Stimulated activated CD4-positive, alpha-beta T cell treated with anti-CD3 and anti-CD28 coated beads, Interleukin-15, amount 100 ng/mL, for 24 hours (primary cell): ENCODE measurements at places on chromosomes 13 and 19.
A peak's percentile ranks its signal among the peaks of the same experiment; 100 is the strongest.

GRCh38 chr13:61415749-61416148 lies at the start of gene PCDH20:
Gene PCDH20 (minus strand): TSS chr13:61415849. CDS start chr13:61415158, 691 bp downstream.
- DNase-seq, result no peak

DNA sequence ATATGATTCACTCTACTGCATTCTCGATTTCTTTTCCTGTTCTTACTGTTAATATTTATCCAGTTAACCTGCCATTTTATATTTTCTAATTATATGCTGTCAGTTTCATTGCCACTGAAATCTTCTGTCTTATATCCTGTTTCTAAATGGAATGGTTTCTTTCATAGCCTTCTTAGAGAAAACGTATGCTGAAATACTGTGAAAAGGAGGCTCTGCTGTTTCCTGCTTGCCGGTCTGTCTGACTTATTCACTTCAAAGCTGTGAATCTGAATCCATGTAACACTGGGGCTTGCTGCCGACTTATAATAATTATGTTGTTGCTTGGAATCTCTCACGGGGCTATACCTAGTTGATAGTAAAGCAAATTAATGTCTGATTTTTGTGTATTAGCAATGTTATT lies 80.0 kb downstream of the GPR12 start:
- DNase-seq, result no peak

- no peak for DNase-seq
Observed at GRCh38 chr19:9620842-9621155, 233 bp downstream of the ZNF561 start.

- no peak for DNase-seq
Observed at GRCh38 chr13:43258771-43259170, 235.4 kb downstream of the DNAJC15 start.

DNA sequence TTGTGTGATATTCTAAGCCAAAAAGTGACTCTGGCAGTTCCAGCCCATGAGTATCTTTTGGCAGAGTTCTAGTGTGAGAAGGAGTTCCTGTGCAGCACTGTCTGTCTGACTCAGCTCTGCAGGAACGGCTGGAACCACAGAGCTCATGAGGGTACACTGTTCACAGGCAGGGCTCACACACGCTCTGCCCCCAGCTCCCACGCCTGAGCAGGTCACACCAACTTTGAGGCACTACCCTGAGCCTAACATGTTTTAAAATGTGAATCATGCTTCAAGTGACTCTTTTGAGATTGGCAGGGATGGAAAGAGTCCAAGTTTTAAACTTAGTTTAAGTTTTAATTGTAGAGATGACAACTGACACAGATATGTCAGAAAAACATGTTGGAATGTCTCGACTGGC lies 1203.3 kb downstream of the UQCRFS1 start:
- no peak for DNase-seq

DNA sequence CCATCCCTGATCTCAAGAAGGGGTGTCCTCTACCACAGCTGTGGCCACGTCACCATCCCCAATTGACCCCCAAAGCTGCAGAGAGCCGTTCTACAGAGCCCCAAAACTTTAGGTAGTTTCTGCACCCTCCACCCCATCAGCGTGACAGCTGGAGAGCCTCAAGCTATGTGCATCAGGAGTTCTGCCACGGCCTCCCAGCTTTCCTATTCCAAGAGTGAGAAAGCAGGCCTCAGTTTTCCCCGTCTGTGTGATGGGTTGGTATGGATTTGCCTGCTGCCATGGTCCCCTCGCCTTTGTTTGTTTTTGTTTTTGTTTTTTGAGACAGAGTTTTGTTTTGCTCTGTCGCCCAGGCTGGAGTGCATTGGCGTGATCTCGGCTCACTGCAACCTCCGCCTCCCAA lies 1.5 kb downstream of the BCL3 start:
- no peak for DNase-seq

DNA sequence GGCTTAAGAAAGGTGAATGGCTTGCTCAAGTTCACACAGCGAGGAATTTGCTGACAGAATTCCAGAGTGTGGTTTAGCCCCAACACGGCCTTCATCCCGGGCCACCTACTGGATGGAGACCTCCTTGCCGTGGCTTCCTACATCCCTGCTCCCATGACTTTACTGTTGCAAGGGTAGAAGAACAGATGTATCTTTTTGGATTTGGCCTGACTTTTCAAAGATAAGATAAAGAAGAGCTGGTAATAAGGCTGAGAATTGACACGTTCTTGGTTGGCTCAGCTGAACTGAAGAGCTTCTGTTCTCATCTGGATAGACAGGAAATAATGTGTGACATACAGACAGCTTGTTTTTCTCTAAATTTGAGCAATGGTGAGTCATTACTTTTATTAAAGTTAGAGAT lies 113.1 kb downstream of the KLF5 start:
- DNase-seq, result no peak

DNA sequence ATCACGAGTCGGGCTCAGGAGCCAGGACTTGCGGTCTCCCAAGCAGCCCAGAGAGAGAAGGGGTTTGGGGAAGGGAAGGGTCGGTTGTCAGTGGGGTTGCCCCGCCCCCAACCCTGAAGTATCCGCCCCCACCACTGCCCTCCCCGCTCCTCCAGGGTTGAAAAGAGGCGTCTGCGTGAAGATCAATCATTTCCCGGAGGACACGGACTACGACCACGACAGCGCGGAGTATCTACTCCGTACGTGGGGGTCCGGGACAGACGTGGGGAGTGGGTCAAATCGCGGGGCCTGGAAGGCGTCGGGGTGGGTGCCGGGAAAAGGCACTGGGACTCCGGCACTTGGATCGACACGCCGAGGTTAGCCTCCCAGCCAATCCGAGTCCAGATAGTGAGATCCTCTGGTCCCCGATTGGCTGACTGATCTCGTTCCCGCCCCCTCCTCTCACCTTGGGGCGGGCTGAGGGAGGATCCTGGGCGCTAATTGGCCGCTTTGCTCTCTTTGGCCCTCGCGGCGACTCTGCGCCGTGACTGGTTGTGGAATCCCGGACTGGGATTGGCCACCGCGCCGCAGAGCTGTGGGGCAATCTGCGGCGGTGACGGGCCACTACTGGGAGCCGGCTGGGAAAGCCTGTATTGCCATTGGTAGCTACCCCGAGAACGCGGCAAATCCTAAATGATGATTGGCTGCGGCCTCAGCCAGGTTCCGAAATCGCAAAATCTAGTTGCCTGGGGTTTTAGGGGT lies 13.3 kb upstream of the CACNG6 start:
- peak; percentile 62 for DNase-seq

DNA sequence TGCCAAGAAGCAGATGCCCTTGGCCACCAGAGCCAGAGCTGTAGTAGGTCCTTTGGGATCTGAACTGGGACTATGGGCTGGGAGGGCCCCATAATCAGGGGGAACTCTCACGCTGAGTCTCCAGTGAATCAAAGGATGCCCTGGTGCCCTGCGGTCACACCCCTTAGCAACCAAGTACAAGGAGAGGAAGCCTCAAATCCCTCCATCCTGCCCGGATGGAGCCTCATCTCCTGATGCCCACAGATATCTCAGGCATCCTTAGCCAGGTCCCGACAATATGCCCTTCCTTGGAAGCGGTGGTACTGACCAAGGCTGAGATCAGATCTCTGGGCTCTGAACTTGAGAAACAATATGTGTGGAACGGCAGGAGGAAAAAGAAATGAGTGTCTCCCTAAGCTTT lies 1.7 kb downstream of the PLEKHA4 start:
- no peak for DNase-seq

DNA sequence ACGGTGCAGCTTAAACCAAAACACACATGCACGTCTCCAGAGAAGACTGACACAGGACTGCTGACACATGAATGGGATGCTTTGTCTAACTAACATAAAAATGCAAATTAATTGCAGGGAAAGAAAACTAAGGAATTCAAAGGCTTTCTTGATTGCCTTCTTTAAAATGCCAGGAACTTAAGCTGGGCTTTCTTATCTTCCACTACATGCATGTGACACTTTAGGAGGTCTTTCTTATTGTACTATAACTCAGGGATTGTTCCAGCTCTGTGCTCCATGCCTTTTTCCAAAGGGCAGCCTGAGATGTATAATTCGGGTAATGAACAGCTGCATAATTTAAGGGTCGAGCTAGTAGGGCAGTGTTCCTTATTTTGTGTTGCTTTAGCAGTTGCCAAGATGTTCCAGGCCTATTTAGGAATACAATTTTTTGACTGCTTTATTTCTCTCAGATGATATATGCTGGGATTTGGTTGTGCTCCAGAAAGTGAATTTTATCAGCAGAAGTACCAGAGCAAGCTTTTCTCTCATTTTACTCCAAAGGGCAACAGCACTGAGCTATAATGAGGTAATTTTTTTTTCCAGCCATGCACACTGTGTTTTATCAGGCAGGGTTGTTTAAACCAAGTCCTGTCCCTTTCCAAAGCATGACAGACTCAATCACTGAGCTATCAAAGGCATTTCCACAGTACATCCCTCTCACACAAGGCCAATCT lies 885.2 kb downstream of the PCDH9 start:
- no peak for DNase-seq

DNA sequence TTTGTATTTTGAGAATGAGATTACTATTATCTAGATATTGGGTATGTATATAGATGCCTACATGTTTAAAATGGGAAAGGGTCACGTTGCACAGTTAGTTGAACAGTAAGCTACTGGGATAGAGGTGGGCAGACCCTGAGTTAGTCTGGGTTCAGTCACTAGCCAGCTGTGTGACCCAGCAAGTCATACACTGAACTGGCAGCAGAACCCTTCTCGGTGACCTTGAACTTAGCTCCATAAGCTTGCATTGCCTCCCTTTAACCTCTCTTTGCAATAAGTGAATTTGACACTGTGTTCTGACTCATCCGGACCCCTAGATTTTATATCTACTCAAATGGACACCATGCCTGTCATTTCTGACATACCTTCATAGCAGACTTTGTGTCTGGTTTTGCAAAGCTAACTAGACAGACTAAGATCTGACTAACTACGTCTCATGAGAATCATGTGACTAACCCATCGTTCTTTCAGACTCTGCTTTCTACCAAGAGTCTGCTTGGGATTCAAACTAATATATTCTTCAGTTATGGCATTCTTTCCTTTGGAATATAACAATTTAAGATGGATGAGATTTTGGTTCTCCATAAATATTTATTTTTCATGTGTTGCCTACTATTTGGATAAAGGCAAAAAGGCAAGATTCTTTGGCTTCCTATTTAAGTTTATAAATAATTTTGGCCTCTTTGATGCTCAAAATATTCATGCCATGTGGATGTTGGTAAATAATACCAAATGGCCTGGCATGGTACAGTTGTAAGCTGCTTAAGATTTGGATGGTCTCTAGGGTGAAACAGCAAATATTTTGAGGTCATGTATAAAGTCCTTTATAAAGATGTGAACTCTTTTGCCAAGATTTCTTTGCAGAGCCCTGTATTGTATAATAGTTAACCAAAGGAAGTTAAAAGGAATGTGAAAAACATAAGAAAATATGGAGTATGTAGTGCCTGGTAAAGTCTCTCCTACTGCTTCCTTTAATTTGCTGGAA lies 159.3 kb downstream of the ITGBL1 start:
- no peak for DNase-seq

DNA sequence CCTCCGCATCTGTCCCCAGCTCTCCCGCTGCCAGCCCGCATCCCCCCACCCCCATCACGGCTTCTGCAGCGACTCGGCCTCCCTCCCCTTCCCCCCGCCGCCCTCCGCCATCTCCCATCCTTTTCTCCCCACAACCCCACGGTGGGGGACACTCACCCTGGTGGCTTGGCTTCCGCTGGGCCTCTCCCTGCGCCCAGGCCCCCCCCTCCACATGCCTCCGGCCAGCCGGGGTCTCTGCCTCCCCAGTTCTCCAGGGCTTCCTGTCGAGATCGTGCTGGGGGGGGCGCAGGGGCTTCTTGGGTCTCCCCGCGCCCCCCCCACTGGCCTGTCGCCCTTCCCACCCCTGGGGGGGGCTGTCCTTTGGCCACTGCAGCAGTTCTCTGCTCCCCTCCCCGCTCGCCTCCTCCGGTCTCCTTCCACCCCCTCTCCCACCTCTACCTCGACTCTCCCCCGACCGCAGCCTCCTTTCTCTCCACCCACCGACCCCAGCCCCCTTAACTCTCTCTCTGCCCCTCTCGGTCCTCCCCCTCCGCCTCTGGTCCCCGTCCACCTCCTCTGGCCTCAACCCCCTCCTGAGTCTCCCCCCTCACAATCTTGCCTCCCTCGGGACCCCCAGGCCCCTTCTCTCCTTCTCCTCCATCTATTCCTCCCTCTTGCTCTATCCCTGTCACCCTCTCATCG lies 17.1 kb downstream of the LRRC4B start:
- DNase-seq, result no peak

- DNase-seq, result no peak
Observed at GRCh38 chr13:42997381-42997780, 5.3 kb upstream of the EPSTI1 start.

- no peak for DNase-seq
Observed at GRCh38 chr19:13937479-13938300, 527 bp downstream of the PODNL1 start.

- no peak for DNase-seq
Observed at GRCh38 chr13:110518571-110518970, 43.0 kb downstream of the RAB20 start.

DNA sequence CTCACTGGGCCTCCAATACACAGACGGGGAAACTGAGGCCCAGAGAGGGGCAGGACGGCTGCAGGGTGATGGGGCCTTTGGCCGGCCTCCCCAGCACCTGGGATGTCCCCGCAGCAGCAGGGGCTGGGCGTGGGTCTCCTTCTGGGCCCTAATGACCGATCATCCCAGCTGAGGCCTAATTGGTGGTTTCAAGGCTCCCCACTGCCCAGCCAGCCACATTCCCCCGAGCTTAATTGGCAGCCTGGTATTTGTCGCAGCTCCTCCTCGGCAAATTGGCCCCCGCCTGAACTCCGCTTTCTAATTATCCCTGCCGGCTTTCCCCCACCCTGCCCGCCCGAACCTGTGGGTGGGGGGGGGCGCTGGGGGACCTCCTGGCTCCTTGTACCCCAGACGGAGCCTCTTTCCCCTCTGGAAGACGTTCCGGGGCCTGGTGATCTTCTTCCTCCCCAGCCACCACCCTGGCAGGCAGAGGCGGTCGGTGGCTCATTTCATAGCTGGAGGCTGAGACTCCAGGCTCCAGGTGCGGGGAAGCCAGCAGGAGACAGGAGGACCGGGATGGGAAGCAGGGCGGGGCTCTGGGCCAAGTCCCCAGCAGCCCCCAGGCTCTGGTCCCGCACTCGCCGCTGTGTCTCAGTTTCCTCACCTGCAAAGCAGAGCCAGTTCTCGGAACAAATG lies 27.2 kb upstream of the WDR18 start:
- DNase-seq, result no peak

DNA sequence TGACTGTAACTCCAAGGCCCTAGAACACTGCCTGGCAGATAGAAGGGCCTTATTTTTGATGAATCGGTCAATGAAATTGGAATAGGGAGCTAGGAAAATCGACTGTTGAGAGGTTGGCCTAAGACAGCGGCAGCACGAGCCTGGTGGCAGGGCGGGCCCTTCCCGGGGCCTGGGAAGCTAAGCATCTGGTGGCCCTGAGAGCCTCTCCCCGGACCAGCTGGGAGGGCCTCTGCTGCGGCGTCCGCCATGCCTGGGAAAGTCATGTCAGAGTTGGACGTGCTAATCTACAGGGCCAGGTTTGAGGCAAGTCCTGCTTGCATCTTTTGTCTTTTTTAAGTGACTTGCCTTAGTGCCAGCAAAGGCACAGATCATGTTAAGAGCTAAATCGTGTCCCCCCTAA lies 11.2 kb upstream of the GPR12 start:
- no peak for DNase-seq
